Hypothalamus (tissue), 51 donors: ENCODE measurements at places on chromosomes 5 and 9.

- no peak for DNase-seq
Observed at GRCh38 chr9:79667817-79668436, 96.2 kb downstream of the TLE4 start.

DNA sequence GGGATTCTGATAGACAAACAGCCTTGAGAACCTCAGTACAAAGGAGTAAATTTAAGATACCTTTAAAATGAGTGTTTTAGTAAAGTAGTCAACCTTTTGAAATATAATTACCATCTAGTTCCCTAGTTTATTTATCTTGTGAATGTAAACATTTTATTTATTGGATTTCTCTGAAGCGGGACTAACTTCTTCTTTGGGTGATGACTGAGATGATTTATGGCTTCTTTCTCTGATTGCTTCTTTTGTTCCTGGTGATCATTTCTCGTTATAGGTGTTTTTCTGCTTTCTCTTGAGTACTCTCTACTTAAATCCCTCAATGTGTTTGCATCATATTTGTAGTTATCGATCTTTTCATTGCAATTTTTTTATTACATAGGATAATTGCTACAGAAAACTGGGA is 33.2 kb downstream of the PRDM6 start:
- no peak for DNase-seq

DNA sequence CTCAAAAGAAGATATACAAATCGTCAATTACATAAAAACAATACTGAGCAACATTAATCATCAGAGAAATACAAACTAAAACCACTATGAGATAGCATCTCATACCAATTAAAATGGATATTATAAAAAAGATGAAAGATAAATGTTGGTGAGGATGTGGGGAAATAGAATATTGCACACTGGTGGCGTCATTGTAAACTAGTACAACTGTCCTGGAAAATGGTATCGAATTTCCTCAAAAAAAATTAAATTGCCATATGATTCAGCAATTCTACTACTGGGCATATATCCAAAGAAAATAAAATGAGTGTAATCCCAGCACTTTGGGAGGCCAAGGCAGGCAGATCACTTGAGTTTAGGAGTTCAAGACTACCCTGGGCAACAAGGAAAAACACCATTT is 326.0 kb upstream of the FTMT start:
- no peak for DNase-seq

- no peak for DNase-seq
Observed at GRCh38 chr5:121797681-121798518, 53.8 kb upstream of the FTMT start.

GRCh38 chr5:147985608-147986007 is 78.2 kb upstream of the SPINK5 start:
- DNase-seq, result no peak

DNA sequence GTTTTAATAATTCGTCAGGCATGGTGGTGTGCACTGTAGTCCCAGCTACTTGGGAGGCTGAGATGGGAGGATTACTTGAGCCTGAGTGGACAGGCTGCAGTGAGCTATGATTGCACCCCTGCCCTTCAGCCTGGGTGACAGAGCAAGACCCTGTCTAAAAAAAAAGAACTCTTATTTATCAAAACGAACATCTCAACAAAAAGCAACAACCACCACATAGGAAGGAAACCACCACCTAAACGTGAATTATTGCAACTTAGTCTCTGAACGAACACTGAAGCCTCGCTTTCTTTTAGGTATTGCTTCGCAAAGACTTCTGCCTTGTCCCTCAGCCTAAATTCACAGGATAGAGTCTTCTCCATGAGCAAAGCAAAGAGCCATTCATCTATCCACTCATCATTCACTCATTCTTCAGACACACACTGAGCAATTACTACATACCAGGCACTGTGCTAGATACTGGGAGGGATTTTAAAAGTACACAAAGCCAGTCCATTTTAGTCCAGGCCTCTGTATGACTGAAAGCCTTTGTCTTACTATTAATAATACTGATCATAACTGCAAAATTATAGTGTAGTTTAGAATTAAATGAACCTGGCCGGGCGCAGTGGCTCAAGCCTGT is 57.4 kb downstream of the THBS4 start:
- DNase-seq, result no peak

DNA sequence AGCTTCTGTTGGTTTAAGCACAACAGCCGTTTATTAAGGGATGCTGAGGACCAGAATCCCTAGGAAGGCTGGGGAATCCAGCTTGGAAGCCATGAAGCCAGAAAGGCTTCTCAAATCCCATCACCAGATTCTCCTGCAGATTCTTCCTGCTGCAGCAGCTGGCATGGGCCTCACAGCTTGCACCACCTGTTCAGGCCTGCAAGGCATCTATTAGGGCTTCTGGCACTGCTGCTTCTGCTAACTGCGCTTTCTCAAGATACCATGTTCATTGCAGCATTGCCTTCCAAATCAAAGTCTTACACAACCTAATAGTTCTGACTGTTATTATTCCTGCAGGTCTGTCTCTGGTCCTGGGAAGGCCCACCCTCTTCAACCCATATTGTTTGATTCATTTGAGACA is 51.2 kb upstream of the ZNF366 start:
- DNase-seq, result no peak
